ENCODE measurements at places on chromosomes 12 and 14.

DNA sequence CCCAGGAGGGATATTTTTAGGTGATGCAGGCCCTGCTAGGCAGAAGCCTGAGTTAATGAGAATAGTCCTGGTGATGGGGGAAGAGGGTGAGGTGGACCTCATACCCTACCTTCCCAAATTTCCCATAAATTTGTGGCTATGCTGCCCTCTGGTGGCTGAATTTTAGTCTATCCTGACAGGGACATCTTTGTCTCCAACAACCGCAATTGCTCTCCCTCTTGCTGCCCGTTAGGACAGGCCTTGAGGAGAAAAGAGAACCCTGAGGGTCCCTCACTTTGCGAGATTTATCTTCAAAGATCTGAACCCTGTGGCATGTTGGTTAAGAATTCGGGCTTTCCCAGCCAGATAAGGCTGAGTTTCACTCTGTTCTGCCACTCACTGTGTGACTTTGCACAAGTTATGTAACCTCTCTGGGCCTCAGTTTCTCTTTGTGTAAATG is 9.8 kb upstream of the ZNF385A start:
- no peak for DNase-seq

- DNase-seq = peak; percentile 18
These were observed 567.4 kb downstream of the MED13L start for GRCh38 chr12:115710104-115710564.

DNA sequence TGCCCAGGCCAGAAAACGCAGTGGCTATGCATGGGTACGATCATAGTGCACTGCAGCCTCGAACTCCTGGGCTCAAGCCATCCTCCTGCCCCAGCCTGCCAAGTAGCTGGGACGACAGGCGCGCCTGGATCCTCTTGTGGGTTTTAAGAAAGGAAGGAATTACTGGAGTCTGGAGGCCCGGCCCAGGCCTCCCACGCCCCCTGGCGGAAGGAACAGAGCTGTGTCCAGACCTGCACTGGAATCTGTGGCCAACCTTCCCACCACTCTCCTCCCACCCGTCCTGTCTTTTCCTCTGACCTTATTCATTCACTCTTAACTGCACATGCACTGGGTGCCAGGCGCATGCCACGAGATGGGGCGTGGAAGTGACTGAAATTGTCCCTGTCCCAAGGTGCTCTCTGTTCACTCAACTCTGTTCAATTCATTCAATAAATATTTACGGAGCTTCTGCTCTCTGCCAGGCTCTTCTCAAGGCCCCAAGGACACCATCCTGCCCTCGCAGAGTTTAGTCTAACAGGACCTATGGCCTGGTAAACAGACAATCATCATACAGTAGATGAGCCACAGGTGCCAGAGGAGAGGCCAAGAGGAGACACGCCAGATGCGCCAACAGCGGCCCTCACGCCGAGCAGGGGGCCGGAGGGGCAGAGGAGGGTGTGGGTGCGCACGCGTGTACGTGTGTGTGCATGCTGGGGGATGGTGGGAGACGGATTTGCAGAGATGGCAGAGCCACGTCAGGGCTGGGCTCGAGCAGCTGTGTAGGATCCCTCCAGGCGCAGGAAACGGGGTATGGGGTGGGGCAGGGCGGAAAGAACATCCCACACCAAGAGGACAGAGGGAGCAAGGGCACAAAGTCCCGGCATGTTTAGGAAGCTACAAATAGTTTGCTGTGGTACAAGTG is 13.7 kb upstream of the TMEM106C start:
- DNase-seq = peak; percentile 55

DNA sequence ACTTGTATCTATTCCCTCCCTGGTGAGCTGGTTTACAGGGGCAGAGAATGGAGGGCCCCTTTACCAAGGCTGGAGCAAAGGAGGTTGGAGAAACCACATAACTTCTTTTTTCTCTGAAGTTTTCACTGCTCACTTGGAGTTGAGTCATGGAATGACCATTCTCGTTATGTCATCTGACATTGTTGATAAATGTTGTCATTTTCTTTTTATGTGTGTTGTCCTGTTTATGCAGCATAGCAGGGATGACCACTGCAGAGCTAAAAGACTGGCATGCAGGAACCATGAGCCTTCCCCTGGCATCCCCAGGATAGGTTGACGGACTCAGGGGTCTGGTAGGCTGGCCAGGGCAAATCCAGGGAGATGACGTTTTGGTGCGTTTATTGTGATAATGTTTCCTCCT is 256.8 kb upstream of the DDHD1 start:
- no peak for DNase-seq

DNA sequence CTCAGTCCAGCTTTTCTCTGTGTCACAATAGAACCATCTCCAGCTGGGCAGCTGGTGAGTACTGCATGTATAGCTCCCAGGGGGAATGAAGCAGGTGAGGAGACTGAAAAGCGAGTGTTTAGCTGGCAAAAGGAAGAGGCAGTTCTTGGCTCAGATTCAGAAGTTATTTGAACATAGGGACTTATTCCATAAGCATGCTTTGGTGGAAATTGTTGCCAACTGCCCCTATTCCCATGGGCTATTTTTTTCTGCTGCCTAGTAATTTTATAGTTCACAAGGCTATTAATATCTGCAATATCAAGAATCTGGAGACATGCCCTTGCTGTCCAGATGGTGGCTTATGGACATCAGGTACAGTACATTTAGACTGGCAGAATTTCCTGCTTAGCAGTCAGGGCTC is 1112.7 kb downstream of the LRFN5 start:
- no peak for DNase-seq

DNA sequence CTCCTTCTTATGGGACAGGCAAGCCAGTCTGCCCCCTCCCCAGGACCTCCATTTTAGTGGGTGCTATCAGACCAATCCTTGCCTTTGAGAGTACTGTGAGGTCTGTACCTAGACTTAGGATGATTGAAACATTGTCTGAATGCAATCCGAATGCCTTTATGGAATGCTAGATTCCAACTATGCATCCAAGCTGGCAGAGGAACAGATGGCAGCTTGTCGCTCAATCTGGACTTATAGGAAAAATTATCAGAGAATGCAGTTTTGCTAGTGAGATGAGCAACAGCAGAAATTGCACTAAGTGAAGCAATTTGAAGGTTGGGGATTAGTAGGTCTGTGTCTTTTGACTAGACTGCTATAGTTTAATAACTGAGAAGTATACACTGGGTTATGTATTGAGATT is 109.1 kb downstream of the DYRK2 start:
- DNase-seq = no peak
